ENCODE measurements at places on chromosomes 2 and 18. TPM values are rescaled to one million over a fixed set of nuclear protein-coding genes. Genes with fewer than 3 reads are reported as not detected.

The LHCGR gene
- total RNA-seq = 2.6 TPM

The KIAA2012 gene
- total RNA-seq = 1.7 TPM

The ARHGAP25 gene
- 7.7 TPM for total RNA-seq

The PROKR1 gene
- total RNA-seq = 0.72 TPM

The ANKRD30B gene
- total RNA-seq = 1.4 TPM

The ACMSD gene
- 3.1 TPM for total RNA-seq

The CCDC68 gene
- total RNA-seq = 7.0 TPM

The CYP1B1 gene
- 24.8 TPM for total RNA-seq

The PROC gene
- total RNA-seq = 3.6 TPM

The CCDC93 gene
- 24.1 TPM for total RNA-seq

The MTX2 gene
- 24.8 TPM for total RNA-seq

The POMC gene
- total RNA-seq = 0.72 TPM

The RRM2 gene
- total RNA-seq = 4.3 TPM

The RAB10 gene
- 64.8 TPM for total RNA-seq

The ANKRD62 gene
- total RNA-seq = 1.9 TPM

The THSD7B gene
- total RNA-seq = 2.2 TPM

The AP1S3 gene
- 6.3 TPM for total RNA-seq

The FKBP1B gene
- not detected for total RNA-seq

The INHBB gene
- 6.3 TPM for total RNA-seq

The C2orf66 gene
- total RNA-seq = 0.48 TPM

The NR4A2 gene
- total RNA-seq = 2.2 TPM

The AQP12A gene
- total RNA-seq = not detected

The TBR1 gene
- total RNA-seq = 4.3 TPM

The C2orf80 gene
- total RNA-seq = not detected

The EVX2 gene
- total RNA-seq = 1.2 TPM

The UGT1A7 gene
- 3.6 TPM for total RNA-seq

The YPEL5 gene
- total RNA-seq = 145 TPM

The MAP2 gene
- 14.4 TPM for total RNA-seq
